ENCODE measurements at places on chromosomes 4 and X.

DNA sequence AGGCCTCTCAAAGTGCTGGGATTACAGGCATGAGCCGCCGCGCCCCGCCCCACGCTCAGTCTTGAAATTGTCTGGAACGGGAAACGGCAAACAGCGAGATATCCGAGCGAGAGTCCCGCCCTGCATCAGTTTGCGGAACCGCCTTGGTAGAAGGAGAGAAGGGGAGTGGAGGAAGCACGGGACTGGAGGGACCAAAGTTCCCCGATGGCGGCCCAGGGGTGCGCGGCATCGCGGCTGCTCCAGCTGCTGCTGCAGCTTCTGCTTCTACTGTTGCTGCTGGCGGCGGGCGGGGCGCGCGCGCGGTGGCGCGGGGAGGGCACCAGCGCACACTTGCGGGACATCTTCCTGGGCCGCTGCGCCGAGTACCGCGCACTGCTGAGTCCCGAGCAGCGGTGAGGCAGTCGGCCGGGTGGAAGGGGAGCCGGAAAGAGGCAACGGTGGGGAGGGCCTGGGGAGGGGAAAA, at the start of gene BST1:
TSS of gene BST1 (plus strand) at position 125 of the 463 bp plus-strand sequence. CDS start at position 205, 80 bp downstream.
- DNase-seq, result peak; percentile 88

DNA sequence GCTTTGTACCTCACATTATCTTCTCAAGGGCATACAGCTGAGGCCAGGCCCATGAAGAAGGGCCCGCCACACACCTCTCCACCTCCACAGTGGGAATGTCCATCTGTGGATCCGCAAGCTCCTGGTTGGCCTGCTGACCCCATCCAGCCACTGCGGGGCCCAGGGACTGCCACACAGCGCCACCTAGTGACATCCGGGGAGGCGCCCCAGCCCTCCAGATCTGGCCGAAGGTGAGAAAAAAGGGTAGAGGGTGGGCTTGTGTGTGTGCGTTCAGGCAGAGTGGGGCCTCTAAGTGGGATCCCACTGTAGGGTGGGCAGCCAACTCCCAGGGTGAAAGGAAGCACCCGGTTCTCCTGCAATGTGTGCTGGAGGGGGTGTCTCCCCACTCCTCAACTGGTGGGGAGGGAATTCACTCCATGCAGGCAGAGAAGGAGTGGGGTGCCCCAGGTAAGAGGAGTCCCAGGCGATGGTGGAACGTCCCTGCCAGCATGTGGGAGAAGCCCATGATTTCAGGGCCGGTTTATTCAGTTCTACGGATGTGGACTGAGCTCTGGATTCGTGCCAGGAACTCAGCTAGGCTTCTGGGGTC, 117.3 kb downstream of the ENPP6 start:
- DNase-seq, result no peak

DNA sequence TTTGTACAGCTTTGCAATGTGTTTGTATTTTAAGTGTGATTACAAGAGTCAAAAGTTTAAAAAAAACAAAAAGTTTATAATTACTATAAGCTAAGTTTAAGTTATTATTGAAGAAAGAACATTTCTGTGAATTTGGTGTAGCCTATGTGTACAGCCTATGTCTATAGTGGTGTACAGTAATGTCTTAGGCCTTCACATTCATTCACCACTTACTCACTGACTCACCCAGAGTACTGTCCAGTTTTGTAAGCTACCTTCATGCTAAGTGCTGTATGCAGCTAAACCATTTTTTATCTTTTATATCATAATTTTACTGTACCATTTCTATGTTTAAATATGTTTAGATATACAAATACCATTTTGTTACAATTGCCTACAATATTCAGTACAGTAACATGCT, 182.3 kb downstream of the RPA4 start:
- DNase-seq, result no peak

DNA sequence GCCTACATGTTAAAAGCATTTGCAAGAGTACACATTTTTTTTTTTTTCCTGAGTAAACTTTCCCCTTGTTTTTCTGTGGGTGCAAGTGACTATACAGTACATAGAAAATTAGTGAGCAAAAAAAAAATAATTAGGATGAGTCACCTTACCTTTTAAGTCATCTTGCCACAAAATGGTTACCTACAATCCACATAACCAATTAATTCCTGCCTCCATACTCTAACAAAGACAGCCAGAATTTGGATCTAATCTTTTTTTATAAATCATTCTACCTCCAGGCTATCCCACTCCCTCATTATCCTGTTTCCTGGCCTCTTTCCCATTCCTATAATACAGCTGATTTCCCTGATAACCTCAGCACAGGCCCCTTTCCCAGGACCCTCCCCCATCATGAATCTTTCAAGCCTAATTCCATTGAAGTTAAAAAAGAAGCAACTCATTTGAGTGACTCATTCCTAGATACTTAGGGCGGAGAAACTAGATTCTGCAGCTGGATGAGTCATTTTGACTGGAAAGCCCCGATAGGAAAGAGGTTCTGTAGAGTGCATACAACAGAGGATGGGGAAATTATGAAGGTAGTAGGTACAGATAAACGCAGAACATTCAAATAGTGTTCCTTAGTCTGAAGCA, 128.2 kb downstream of the C4orf51 start:
- no peak for DNase-seq

GRCh38 chrX:110657073-110657472, 138.5 kb downstream of the CHRDL1 start:
- DNase-seq, result no peak

GRCh38 chr4:100284129-100284880, 94.0 kb upstream of the DDIT4L start:
- no peak for DNase-seq

DNA sequence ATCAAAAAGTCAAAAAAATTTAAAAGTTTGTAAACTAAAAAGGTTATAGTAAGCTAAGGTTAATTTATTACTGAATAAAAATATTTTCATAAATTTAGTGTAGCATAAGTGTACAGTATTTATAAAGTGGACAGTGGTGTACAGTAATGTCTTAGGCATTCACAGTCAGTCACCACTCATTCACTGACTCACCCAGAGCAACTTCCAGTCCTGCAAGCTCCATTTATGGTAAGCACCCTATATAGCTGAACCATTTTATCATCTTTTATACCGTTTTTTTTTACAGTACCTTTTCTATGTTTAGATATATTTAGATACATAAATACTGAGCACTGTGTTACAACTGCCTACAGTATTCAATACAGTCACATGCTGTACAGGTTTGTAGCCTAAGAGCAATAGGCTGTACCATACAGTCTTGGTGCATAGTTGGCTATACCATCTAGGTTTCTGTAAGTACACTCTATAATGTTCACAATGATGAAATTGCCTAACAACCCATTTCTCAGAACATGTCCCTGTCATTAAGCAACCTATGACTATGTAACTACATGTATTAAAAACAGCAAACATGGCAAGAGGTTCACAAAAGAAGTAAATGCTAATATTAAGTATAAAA, 18.6 kb downstream of the ACSL4 start:
- no peak for DNase-seq

DNA sequence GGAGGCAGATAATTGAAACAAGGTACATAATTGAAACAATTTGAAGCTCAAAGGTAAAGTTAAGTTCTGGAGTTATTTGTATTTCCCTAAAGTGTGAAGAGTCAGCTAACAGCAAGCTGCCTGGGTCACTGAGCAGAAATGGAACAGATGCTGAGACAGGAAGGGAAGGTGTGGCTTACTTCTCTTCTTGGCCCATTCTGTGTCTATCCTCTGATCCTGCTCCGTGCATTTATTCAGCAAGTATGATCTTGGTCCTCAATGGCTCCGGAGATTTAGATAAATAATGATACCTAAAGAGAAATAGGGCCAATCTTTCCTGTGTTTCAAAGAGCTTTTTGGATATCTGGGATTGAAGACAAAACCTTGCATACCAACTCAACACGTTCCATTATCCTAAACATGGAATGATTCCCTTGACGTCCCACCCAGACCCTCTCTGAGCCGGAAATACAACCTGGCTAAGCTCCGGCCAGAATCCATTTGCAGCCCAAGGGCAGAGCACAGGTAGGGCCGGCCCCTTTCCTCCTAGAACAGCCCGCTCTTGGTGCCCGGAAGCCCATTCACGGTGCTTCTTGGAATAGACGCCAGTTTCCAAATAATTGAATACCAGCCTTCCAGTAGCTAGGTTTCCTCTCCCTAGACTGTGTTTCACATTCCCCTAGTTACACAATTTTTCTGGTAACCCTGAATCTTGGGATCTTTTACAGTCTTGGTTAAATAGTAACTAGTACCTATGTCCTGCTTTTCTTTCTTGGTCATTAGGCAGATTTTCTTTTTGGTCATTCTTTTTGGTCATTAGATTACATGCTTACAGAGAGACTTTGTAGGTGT, 211.0 kb downstream of the NWD2 start:
- no peak for DNase-seq

DNA sequence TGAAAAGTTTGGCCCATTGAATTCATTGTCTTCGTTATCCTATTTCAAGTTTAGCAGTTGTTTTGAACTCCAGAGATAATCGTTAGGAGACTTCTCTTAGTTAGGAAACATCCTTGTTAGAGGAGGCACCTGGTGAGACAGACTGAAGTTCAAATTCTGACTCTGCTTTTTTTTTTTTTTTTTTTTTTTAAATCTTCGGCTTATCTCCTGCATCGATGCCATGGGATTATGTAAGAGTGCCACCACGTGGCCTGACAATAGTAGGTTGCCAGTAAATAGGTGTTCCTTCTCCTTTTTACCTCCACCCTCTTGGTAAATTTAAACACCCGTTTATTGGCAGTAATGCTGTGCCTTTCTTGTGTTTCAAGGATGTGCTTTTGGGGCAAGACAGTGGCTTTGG, 149.3 kb downstream of the SOWAHB start:
- DNase-seq, result no peak

GRCh38 chrX:19593690-19594089, 78.4 kb upstream of the MAP3K15 start:
- no peak for DNase-seq

- no peak for DNase-seq
These were observed 1.6 kb downstream of the CASK start for GRCh38 chrX:41921492-41922430.

DNA sequence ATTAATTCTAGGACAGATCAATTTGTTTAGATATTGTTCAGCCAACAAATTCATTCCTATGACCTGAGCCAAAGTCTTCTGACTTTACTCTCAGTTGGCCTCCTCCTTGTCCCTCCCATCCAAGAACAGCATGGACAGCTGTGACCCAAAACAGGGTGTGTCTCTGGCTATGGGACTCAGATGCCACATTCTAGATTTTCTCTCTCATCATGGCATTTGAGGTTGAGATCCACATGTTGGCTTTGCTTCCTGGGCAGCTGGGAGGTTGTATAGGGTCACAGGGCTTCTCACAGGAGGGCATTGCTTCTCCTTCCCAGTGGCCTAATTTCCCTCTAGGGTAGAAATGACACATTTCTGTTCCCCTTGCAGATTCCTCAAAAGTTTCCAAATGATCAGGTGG, 22.6 kb upstream of the EGF start:
- no peak for DNase-seq

All from aorta (tissue), 5 donors.